ENCODE measurements at places on chromosomes 2 and 18.

GRCh38 chr18:63169853-63170252 lies 149.7 kb downstream of the BCL2 start:
- no peak overlapping the region for H3K4me3 ChIP-seq
- no peak overlapping the region for H3K27ac ChIP-seq
- no peaks in the 10 kb centered on the region for H3K27me3 ChIP-seq
- H3K4me1 ChIP-seq: no peaks in the 10 kb centered on the region

DNA sequence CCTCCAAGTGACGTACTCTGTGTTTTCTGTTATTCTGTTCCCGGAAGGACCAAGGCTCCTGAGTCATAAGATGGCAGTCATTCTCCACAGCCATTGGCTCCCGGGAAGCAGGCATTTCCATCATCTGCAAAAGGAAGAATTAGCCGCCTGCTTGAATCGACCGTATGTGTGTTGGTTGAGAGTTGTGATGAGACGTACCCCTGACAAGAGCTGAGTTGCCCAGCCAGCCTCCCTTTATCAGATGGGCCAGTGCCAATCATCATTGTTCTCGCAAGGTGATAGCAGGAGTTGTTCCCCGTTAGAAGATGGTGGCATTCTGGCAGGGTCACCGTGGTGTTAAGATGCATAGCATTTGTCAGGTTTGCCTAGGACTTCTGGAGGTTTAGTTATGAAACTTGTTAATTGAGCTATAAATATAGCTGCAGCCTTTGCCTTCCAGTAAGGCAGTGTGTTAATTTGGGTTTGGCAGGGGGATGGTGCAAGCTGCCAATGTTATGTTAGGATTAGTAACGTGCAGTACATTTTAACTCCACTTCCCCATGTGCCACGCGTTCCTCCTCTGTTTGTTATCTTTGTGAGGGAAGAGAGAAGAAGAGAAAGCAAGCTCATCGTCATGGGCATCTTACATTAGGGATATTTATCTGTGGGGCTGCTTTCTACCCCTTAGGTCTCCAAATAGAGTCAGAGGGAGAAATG lies 652.7 kb upstream of the FANCL start:
- no peaks in the 10 kb centered on the region for H3K27me3 ChIP-seq
- H3K36me3 ChIP-seq: no peaks in the 10 kb centered on the region
- no peak overlapping the region for H3K4me3 ChIP-seq
- no peak overlapping the region for H3K27ac ChIP-seq
- no peak for ATAC-seq

GRCh38 chr2:175233135-175233719 lies 51.7 kb upstream of the ATP5MC3 start:
- no peaks in the 10 kb centered on the region for H3K4me1 ChIP-seq
- no peak for ATAC-seq
- H3K4me3 ChIP-seq: no peak overlapping the region
- H3K27me3 ChIP-seq: no peaks in the 10 kb centered on the region
- no peak overlapping the region for H3K27ac ChIP-seq

DNA sequence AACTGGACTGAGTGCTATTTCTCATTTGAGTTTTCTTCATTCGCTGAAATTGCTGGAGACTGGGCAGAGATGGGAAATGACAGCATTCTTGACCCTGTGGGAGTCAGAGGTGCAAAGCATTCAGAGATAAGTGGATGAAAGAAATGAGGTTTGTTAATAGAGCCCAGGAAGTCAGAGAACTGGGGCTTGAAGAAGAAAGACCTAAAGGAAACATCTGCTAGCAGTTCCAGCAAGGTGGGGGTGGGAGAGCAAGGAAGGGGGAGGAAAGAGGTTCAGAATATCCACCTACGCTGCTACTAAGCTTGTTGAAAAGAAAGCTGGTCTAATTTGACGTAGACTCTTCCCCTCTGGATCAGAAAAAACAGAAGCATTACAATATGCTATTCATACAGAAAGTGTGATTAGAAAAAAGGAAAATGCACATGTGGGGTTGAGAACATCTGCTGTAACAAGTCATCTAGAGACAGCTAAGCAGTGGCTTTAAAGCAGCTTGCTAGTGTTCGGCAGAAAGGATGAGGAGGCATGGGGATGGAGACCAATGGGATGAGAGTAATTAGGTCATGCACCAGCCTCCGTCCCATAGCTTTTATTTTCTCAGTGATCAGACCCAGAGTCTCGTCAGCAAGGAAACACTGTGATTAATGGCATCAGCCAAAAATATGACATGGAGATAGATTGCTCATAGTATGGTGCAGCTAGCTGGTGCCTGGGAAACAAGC lies 29.7 kb downstream of the NAB1 start:
- H3K4me3 ChIP-seq: no peak overlapping the region
- no peaks in the 10 kb centered on the region for H3K4me1 ChIP-seq
- H3K36me3 ChIP-seq: peaks cover 20% of the 10 kb centered on the region

DNA sequence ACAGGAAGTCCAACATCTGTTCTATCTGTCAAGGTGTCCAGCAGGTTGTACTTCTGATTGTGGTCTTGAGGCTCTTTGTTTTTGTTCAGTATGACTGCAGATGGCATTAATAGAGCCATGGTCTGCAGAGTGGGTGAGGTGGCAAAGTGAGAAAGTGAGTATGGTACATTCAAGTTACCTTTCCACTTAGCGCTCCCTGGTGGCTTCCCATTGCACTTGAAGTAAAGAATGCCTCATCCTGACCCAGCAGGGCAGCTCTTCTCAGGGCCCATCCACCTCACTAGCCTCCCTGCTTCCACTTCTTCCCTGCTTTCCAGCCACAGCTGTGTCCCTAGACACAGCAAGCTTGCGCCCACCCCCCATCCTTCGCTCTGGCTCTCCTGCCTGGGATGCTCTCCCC lies 148.0 kb upstream of the ALPP start:
- no peaks in the 10 kb centered on the region for H3K36me3 ChIP-seq
- H3K4me1 ChIP-seq: no peaks in the 10 kb centered on the region
- H3K27ac ChIP-seq: no peak overlapping the region
- H3K27me3 ChIP-seq: no peaks in the 10 kb centered on the region
- ATAC-seq: no peak

DNA sequence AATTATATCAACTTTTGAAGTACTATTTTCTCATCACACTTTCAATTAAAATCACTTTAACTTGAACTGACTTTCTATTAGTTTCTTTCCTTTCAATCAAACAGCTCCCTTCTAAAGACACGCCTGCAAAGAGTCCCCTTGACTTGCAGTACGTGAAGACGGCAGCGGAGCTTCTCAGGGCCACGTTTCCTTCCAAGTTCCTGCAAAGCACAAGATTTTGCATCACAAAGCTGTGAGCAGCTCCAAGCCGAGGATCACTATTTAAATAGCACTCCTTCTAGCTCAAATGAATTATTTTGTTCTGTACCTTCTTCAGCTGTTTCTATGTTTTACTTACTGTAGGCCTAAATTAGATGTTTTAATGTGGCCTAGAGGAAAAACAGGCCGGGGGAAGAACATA lies 30.8 kb downstream of the SH3YL1 start:
- no peak overlapping the region for H3K4me3 ChIP-seq
- no peaks in the 10 kb centered on the region for H3K4me1 ChIP-seq
- no peaks in the 10 kb centered on the region for H3K27me3 ChIP-seq
- no peak for ATAC-seq
- H3K27ac ChIP-seq: no peak overlapping the region

DNA sequence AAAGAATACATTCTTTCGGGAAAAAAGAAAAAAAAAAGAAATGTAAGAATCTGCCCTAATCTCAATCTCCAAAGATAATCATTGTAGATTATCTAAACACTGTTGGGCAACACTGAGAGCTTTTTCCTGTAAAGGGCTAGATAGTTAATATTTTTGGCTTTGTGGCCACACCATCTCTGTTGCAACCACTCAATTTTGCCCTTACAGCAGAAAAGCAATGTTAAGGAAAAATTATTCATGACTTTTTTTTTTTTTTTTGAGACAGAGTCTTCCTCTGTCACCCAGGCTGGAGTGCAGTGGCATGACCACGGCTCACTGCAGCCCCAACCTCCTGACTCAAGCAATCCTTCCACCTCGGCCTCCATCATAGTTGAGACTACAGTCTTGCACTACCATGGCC lies 17.3 kb upstream of the FZD5 start:
- ATAC-seq: no peak
- H3K4me3 ChIP-seq: no peak overlapping the region
- H3K4me1 ChIP-seq: no peaks in the 10 kb centered on the region
- H3K27me3 ChIP-seq: no peaks in the 10 kb centered on the region

DNA sequence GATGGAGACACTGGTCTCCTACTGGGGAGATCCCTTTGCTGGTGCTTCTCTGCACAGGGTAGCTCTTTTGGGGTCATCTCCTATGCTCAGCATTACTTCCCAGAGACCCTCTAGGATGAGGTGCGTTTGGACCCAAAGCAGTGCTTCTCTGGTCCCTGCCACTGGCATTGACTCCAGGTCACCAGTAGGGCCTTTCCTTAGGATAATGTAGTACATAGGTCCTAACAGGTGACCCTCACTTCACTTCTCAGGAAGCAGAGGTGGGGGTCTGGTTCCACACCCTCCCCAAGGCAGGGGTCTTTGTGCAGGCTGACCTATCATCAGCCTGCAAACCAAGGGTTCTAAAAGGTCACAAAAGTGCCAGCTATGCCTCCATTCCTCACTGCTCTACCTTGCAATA lies 145.8 kb upstream of the HS6ST1 start:
- H3K27me3 ChIP-seq: no peaks in the 10 kb centered on the region
- no peak for ATAC-seq
- H3K4me1 ChIP-seq: peaks cover 9% of the 10 kb centered on the region
- no peaks in the 10 kb centered on the region for H3K36me3 ChIP-seq
- H3K27ac ChIP-seq: no peak overlapping the region
- H3K4me3 ChIP-seq: no peak overlapping the region

- H3K27me3 ChIP-seq: no peaks in the 10 kb centered on the region
- H3K36me3 ChIP-seq: no peaks in the 10 kb centered on the region
- peaks cover 38% of the 10 kb centered on the region for H3K4me1 ChIP-seq
- H3K27ac ChIP-seq: peak overlapping the region; percentile 94
Measured at GRCh38 chr2:149587950-149588487, 444 bp upstream of the MMADHC start.

DNA sequence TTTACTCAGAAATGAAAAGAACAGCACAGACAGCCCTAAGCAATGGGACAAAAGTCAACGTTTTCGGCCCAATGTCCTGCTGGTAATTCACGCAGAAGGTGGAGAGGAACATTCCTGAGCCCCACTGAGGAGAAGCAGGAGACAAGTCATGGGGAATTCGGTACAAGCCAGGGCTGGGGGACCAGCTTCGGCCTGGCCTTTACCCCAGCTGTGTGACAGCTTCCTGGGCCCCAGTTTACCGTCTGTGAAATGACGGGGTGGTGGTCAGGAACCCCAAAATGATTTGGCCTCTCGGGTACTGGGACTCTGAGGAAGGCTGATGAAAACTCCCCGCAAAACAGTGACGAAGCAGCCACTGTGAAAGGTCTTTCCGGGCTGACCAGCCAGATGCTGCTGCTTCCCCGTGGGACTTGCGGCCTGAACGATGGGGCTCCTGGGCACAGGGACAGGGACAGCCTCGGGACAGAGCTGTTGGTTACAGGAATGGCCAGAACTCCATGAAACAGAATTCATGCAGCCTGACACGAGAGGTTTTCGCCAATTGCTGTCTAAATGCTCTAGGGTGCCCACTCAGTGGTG lies 21.6 kb downstream of the KIF1A start:
- peaks cover 8% of the 10 kb centered on the region for H3K4me1 ChIP-seq
- no peak for ATAC-seq
- no peaks in the 10 kb centered on the region for H3K36me3 ChIP-seq
- H3K27me3 ChIP-seq: peaks cover 72% of the 10 kb centered on the region
- H3K27ac ChIP-seq: no peak overlapping the region

GRCh38 chr2:111923276-111923804 lies 24.9 kb downstream of the MERTK start:
- no peak overlapping the region for H3K27ac ChIP-seq
- no peak overlapping the region for H3K4me3 ChIP-seq
- no peak for ATAC-seq
- H3K4me1 ChIP-seq: no peaks in the 10 kb centered on the region

GRCh38 chr18:30485078-30485477 lies 557.5 kb downstream of the DSC3 start:
- no peaks in the 10 kb centered on the region for H3K27me3 ChIP-seq
- no peak for ATAC-seq
- no peaks in the 10 kb centered on the region for H3K4me1 ChIP-seq
- H3K36me3 ChIP-seq: no peaks in the 10 kb centered on the region
- H3K4me3 ChIP-seq: no peak overlapping the region

DNA sequence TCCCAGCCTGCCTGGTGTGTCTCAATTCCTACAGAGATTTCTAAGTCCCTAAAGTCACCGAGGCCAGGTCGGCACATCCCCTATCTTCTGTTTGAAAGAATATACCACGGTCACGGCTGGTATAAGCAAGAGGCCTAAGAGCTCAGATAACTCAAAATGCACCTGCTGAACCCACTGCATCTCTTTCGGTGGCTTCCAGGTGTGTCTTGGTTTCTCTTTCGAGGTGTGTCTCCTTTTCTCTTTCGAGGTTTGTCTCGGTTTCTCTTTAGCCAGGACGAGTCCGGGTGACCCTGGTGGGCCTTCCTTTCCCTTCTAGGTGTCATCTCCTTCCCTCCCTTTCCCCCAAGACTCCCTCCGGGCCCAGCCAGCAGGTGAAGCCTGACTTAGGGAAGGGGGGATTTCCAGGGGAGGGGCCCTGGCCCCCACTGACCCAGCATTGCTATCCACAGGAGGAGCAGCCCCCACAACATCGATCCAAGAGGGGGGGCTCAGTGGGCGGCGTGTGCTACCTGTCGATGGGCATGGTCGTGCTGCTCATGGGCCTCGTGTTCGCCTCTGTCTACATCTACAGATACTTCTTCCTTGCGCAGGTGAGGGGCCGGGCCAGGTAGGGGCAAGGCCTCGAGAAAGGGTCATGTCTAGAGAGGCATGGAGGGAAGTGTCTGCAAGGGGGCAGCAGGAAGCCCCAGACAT lies 8.4 kb downstream of the ITM2C start:
- H3K27ac ChIP-seq: no peak overlapping the region
- no peaks in the 10 kb centered on the region for H3K4me1 ChIP-seq
- H3K36me3 ChIP-seq: peaks cover 45% of the 10 kb centered on the region

GRCh38 chr2:241064008-241064801 lies 37.9 kb downstream of the MTERF4 start:
- ATAC-seq: no peak
- H3K27ac ChIP-seq: no peak overlapping the region
- no peak overlapping the region for H3K4me3 ChIP-seq

- peaks cover 49% of the 10 kb centered on the region for H3K27me3 ChIP-seq
- H3K36me3 ChIP-seq: no peaks in the 10 kb centered on the region
- H3K4me3 ChIP-seq: no peak overlapping the region
- ATAC-seq: no peak
Measured at GRCh38 chr2:30766666-30767065, 40.6 kb downstream of the CAPN13 start.

DNA sequence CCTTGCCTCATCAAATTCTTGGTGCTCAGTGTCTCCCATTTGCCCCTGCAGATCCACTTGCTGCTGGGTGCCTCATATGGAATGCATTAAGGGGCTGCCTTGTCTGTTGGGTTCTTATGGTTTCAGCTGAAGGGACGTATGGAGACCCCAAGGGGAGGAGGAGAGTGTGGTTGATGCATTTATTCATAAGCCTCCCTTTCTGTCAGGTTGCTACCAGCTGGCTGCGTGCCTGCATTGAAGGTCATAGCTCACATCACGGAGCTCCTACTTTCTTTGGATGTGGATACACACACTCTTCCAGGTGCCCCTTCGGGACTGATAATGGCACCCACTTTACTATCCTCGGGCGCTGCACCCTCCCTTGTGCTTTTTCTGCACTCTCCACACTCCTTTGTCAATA lies 377.9 kb downstream of the SLC4A3 start:
- no peaks in the 10 kb centered on the region for H3K27me3 ChIP-seq
- no peak overlapping the region for H3K4me3 ChIP-seq
- no peak overlapping the region for H3K27ac ChIP-seq
- H3K4me1 ChIP-seq: no peaks in the 10 kb centered on the region
